ENCODE measurements at places on chromosomes 16 and 17.

- no peak for DNase-seq
These were observed 28.2 kb upstream of the C1QL1 start for GRCh38 chr17:44996304-44996703.

DNA sequence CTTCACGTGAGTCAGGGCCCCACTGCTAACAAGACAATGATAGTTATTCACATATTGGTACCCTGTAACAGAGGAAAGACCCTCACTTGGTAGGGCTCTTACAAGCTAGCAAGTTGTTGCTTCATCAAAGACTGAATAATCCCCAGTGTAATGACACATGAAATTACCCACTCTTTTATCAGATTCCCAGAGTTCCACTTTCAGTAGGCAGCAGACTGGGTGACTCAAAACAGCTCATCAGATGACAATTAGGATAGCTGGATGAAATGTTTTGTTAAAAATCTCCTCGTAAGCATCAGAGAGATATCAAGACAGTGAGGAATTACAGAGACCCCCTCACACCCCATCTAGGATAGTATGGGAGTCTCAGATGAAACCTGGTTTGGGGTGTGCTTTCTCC, 6.8 kb upstream of the OR1E2 start:
- no peak for DNase-seq

DNA sequence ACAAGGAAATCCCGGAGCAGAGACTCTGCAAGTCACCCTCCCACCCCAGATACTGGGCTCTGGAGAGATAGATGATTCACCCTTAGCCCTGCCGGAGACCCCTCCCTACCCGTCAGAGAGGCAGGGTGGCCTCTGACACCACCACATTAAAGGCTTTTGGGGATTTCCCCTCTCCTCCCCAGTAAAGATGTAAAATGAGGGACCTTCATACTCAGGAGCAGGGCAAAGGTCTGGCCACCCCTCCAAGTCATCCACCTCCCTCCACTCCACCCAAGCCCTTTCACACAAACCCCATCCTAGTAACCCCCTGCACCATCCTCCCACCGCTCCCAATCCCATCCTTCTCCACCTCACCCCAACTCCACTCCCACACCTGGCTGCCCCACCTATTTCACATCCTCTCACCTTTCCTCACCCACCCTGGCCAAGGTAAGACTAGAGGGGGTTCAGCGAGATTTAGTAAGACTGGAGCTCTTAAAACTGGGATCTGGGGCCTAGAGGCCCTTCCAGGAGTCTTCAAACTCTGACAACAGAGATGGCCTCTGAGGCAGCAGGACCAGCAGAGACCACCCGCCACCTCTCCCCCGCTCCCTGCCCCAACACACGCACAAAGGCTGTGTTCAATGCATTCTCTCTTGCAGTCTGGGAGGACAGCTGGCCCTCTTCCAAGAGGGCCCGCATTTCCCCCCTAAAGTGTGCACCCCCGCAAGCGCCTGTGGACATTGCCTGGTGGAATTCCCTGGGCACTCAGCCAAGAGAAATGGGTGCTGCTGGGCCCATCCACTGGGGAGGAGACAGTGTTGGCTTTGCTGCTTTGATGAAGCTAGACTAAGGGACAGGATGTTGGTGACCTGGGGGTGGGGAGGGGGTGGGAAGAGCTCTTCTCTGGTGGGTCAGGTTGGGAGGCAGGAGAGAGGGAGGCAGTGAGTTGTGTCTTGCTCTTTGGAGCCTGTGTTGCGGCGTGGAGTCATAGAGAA, 1.1 kb downstream of the ABAT start:
- no peak for DNase-seq

GRCh38 chr16:30637944-30638343, 12.8 kb upstream of the PRR14 start:
- DNase-seq = peak; percentile 33

GRCh38 chr17:7491583-7491982, 7.4 kb downstream of the POLR2A start:
- DNase-seq = no peak

DNA sequence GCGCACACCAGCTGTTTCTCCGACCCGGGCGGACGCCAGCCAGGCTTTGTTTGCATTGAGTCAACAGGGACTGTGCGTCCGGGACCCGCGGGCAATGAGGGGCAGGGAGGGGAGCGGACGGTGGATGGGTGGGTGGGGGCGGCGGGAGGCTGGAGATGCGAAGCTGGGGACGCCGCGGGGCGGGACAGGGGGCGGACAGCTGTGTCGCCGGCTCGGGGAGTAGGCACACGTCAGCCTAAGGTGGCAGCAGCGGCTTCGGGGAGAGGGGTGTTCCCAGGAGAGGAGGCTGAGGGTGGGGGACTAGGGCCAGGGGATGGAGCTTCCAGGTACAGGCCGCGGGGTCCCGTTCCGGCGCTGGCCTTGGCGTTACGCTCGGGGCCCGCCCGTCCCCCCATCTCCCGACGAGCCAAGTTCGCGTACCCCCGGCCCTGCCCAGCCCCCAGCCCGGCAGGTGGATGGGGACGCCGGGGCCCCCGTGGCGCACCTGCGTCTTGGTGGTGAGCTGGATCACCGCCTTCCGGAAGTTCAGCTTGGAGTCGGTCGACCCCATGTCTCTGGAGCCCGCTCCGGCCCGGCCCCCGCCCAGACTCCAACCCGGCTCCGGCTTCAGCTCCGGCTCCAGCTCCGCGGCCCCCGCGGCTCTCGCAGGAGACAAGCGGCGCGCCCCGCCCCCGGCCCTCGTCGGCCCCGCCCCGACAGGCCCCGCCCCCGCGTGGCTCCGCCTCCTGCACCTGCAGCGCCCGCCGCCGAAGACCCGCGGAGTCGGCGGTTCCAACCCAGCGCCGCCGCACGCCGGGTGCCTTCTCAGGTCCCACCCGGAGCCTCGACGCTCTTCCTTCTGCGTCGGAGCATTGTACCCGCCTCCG, at the start of gene HID1:
Gene HID1, minus strand, starts transcription at position 653 of the 866 bp plus-strand sequence. Its CDS starts 103 bp downstream, at position 550.
- peak; percentile 80 for DNase-seq

GRCh38 chr16:14455573-14455972, 174.5 kb downstream of the PARN start:
- no peak for DNase-seq

- no peak for DNase-seq
These were observed 89.5 kb upstream of the BCAR1 start for GRCh38 chr16:75340741-75341491.

- DNase-seq = no peak
These were observed 21.3 kb downstream of the DNAH17 start for GRCh38 chr17:78555746-78556401.

DNA sequence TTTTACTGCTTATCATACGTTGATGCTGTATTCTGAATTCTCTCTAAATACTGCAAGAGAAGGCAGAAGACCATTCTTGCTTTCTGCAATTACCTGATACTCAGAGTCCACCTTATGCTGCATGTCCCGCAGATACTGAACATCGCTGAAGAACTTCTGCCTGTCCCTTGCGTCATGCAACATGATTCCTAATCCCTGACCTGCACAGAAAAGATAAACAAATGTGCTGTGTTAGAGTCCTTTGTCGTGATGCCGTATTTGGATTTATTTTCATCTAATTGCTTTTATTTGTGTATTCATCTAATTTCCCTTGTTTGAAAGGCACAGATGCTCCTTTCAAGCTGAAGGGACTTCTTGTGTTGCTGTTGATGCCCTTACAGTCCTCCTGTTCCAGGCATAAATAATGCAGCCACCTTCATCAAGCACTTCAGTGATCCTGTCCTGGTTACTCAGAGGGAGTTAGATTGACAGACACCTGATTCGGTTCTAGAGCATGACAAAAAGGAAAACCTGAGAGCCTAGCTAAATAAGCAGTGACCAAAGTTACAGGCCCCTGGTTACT, 6.5 kb downstream of the MARCHF10 start:
- peak; percentile 47 for DNase-seq

- DNase-seq = no peak
These were observed 33.4 kb downstream of the AXIN2 start for GRCh38 chr17:65527857-65528591.

GRCh38 chr16:29680180-29680598, 1.2 kb downstream of the QPRT start:
- DNase-seq = no peak

GRCh38 chr17:9371019-9371418, 204.6 kb downstream of the STX8 start:
- DNase-seq = peak; percentile 90

DNA sequence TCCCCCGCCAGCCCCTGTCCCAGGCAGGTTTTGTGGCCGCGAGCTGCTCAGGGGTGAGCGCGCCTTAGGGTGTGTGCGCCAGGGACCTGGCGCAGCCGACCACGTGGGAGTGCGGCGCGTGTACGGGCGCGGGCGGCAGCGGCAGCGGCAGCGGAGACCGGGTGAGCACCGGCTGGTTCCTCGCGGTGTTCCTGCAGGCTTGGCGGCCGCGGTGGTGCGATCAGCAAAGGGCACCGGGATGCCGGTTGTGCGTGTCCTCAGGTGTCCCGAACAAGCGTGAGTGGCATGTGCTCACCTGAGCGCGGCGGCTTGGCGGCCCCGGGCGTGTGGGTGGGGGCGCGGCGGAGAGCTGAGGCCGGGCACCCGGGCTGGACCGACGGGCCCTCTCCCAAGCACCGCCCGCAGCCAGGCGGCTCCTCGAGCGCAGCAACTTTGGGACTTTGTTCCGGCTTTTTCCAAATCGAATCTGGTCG, 381 bp upstream of the HSD11B2 start:
- no peak for DNase-seq

GRCh38 chr17:58913552-58913951, 157.9 kb downstream of the PPM1E start:
- DNase-seq = no peak

DNA sequence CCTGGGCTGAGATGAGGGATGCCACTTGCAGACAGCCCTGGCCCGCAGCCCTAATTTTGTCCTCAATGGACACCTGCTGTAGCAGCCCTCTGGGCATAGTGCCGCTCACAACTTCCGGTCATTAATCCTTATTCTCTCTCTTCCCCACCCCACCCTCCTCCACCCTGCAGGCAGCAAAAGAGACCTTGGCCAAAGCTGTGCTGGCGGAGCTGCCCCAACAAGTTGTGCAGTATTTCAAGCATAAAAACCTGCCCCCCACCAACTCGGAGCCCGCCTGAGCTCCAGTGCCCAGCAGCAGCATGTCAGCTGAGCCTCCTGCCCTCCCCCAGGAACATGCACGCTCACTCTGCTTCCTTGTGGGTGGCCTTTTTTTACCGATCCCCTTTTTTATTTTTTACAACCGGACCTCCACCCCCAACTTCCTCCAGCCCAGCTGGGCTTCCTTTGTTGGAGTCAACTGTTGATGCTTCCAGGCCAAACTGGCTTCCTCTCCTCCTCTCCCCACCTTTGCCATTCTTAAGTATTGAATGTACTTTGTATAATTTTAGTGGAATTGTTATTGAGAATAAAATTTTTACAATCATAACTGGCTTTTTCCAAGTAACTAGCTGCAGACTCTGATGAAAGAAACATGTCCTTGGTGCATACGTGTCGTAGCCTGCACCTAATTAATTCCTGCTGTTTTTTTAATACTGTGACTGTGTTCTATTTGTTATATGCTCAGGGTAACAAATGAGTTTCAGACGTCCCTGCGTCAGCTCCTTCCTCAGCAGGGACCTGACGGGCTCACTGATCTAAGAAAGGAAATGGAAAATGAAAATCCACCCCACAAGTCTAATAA, 38.2 kb downstream of the PSME3IP1 start:
- no peak for DNase-seq

- DNase-seq = no peak
These were observed 5.6 kb upstream of the TUBG2 start for GRCh38 chr17:42653179-42654124.

DNA sequence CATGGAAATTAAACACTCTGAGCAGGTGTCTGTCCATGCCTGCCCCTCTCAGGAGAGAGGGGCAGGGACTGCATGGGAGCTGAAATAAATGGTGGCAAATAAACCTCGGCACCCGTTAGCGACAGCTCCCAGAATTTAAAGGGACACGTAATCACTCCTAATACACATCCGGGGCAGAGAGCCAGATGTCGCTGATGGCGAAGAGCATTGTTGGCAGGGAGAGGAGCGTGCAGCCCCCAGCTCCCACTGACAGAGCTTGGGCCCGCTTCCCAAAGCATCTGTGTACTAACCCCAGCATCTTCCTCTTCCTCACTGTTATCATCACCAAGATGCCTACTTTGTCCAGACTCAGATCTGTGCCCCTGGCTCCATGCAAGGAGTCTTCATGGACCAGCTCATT, 85.8 kb downstream of the IRX5 start:
- DNase-seq = no peak

GRCh38 chr17:1705004-1705403, 5.2 kb downstream of the TLCD2 start:
- DNase-seq = no peak

- DNase-seq = no peak
These were observed 172.5 kb downstream of the PRKCA start for GRCh38 chr17:66474806-66475497.

DNA sequence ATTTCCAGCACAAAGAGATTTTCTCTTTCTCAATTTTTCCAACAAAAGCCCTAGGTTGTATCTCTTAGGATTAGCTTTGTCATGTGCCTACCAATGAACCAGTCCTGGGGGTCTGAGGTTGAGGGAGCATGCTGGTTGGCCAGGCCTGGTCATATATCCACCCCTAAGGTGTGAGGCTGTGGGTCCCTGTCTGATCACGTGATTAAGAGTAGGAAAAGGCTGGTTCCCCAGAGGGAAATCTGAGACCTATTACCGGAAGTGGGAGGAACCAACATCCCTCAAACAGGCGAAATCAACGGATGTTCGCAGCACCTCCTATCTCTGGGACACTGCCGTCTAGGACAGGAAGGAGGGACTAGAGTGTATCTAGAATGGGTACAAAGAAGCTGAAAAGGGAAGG, 185.7 kb upstream of the IRX5 start:
- DNase-seq = no peak

- no peak for DNase-seq
These were observed 13.6 kb upstream of the FADS6 start for GRCh38 chr17:74907012-74907411.

- no peak for DNase-seq
These were observed 1.8 kb downstream of the CDH15 start for GRCh38 chr16:89173174-89173921.

DNA sequence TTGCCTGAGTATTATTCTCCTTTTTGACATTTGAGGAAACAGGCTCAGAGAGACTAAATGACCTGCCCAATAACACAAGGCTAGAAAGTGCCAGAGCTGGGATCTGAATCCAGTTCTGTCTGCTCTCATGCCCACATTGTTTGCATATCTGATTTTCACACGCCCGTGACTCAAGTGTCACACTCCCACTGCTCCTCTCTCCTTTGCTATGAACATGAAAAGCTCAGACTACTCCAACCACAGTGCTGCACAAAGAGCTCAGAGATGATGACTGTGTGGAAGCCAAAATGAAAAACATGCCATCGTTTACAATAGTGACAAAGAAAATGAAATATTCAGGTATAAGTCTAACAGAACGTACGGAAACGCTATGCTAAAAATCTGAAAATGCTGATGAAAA, 107.9 kb downstream of the SMG6 start:
- no peak for DNase-seq
